ENCODE measurements at places on chromosomes 7 and 10. TPM values are rescaled to one million over a fixed set of nuclear protein-coding genes. Genes with fewer than 3 reads are reported as not detected.

- no peaks in the 10 kb centered on the region for H3K27me3 ChIP-seq
- DNase-seq, result no peak
- H3K4me1 ChIP-seq, result no peaks in the 10 kb centered on the region
- H3K4me3 ChIP-seq, result no peak overlapping the region
- no peak overlapping the region for H3K27ac ChIP-seq
- no peaks in the 10 kb centered on the region for H3K36me3 ChIP-seq
Observed at GRCh38 chr10:125548356-125548755, 134.6 kb downstream of the TEX36 start.

FKBP9 gene
- total RNA-seq, result 6.6 TPM

DNA sequence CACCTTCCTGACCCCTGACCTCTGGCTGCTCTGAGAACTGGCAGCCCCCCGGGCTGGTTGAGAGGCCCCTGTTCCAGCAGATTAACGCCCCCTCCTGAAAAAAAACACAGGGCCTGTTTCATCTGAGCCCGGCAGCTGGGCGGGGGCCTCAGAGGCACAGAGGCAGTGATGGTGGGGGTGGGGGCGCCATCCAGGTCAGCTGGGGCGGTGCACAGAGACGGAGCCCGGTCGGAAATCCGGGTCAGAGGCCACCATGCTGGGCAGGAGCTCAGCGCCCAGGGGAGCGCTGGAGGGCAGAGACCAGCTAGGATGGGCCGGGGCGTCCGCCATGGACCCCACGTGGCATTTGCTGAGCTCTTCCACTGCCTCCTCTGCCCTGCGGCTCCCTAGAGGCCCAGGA lies 68.0 kb downstream of the UNCX start:
- DNase-seq, result no peak
- H3K27me3 ChIP-seq, result no peaks in the 10 kb centered on the region
- H3K27ac ChIP-seq, result no peak overlapping the region
- H3K4me1 ChIP-seq, result no peaks in the 10 kb centered on the region
- H3K36me3 ChIP-seq, result no peaks in the 10 kb centered on the region
- H3K4me3 ChIP-seq, result no peak overlapping the region

DNA sequence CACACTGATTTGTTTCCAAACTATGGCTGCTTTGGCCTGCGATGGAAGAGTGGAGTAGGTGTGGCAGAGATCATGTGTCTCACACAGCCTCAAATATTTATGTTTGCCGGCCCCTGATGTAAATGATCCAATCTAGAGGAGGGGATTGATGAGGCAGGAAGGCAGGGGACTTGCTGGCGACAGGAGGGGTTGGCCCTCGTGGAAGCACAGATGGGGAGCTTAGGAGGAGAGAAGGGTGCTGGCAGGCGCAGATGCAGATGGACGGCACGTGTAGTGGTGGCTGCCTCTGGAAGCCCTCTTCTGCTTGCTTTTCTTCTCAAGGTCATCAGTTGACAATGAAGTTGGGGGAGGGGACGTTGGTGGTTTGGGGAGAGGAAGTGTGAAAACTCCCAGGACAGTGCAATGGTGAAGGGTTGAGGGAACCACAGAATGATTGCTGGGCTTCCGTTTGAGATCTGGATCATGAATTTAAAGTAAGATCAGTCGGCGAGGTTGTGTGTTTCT lies 15.4 kb downstream of the COL13A1 start:
- DNase-seq, result no peak
- H3K36me3 ChIP-seq, result no peaks in the 10 kb centered on the region
- H3K4me3 ChIP-seq, result no peak overlapping the region
- no peaks in the 10 kb centered on the region for H3K4me1 ChIP-seq
- H3K27ac ChIP-seq, result no peak overlapping the region

DNA sequence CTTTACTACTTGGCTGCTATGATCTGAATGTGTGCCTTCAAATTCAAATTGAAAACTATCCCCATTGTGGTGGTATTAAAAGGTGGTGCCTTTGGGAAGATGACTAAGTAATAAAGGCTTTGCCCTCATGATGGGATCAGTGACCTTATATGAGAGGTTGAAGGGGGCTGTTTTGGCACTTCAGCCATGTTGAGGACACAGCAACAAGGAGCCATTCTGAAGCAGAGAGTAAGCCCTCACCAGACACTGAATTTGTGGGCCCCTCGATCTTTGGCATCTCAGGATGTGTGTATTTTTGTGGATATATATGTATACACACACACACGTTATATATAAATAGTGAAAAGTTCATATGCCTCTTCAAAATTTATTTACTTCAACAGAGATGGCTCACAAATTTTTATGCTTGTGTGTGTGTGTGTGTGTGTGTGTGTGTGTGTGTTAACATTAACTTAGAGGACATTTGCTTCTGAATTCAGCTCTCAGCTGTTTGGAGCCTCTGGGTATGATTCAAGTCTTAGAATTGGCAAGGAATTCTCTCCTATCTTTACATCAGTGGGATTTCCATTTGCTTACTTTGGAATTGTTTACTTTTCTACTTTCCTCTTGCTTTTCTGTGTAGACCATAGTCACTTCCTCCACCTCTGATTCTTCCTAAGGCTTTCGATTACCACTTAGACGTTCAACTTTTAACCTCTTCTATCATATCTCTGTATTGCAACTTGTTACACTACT lies 66.6 kb downstream of the MAGI2 start:
- no peaks in the 10 kb centered on the region for H3K36me3 ChIP-seq
- no peaks in the 10 kb centered on the region for H3K4me1 ChIP-seq
- H3K27me3 ChIP-seq, result no peaks in the 10 kb centered on the region
- H3K4me3 ChIP-seq, result no peak overlapping the region
